Large intestine (tissue), 12 donors: ENCODE measurements at places on chromosomes 1 and 21.

- DNase-seq: peak; percentile 24
Measured at GRCh38 chr1:20248971-20249612, 41.6 kb upstream of the VWA5B1 start.

DNA sequence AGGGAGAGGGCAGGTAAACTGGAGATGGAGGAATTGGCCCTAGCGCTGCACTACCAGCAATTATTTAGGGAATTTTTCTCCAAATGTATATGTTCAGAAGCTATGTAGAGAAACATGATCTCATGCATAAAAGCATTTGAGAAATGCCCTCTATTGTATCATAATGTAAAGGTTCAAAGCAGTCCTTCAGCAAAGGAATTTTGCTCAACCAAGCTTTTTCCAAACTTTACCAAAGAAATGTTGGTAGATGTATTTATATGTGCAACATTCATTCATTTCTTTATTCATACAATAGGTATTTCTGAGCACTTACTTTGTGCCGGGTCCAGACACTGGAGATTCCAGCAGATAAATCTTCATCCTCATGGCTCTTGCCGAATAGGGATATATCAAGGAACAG lies 64.4 kb downstream of the XCL1 start:
- no peak for DNase-seq

DNA sequence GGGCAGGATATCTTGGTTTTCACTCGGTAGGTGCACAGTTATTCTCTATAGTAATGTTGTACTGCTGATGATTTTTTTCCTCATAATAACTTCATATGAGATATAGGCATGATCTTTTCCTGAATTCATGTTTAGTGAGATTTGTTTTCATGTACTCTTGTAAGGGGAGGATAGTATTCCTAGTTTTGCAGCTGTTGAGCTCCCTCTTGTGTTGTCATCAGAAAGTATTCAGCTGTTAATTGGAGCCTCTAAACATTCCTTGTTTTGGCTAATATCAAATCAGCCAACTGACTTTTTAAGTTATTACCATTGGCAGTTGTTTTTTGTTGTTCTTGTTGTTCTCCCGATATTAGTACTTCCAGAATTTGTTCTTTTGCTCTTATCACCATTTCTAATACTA lies 24.4 kb downstream of the OR10R2 start:
- no peak for DNase-seq

DNA sequence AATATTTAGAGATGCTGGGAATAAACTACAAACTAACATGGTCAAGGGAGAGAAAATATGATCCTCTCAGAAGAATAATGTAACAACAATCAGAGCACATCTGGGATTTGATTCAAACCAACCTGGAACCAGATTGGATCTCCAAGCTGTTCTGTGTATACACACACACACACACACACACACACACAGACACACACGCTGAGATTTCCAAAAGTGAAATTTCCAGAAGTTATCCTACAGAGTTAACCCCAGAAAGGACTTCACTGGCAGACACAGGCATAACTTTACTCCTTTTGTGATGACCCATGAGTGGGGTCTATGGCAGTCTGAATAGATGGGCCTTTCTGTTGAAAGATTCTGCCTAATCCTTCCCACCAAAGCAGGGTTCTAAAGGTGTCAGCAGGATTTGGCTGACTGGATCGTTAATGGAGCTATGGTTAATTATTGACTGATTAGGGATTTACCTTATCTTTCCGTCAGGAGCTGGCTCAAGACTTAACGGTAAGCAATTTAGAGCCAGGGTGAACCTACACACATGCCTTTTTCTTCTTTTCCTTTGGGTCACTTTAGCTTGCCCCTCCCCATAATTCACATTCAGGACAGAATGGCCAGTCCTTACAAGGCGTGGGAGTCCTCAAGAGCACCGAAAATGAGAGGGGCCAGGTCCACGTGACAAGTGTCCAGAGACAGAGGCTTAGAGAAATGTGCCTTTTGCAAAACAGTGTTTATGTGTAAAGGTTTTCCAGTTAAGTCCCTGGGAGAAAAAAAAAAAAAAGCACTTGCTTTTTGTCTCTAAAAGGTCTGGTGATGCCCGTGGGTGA lies 10.9 kb upstream of the PROX1 start:
- DNase-seq: no peak

GRCh38 chr21:38323721-38324531 lies 67.1 kb downstream of the KCNJ15 start:
- DNase-seq: no peak

- DNase-seq: peak; percentile 99
Measured at GRCh38 chr1:24119859-24120756, 8.2 kb upstream of the MYOM3 start.

DNA sequence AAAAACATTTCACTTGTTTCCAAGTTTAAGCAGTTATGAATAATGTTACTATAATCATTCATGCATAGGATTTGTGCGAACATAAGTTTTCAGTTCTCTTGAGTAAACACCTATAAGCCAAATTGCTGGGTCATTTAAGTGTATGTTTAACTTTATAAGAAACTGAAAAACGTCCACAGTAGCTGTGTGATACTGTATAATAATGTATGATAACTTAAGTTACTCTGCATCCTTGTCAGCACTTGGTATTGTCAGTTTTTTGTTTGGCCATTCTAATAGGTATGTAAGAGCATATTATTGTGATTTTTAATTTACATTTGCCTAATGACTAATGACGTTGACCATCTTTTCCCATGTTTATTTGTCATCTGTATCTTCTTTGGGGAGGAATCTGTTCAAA lies 14.4 kb upstream of the SLC35A3 start:
- DNase-seq: no peak

- DNase-seq: no peak
Measured at GRCh38 chr1:79193211-79194079, 186.9 kb upstream of the ADGRL4 start.

DNA sequence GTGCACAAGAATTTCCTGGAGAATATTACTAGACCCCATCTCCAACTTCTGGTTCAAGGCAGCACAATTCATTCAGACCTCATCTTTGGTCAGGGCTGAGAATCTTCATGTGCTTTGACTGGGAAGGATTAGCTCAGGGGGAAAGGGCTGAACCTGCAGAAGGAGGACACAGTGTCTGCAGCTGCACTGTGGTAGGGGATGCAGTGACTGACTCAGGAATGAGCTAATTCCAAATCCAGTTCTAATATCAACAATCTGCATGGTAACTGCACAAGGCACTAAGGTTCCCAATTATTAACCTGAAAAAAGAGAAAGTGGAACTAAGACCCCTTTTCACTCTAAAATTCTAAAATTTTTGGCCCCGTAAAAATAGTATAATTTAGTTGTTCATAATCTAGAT lies 31.6 kb downstream of the TTLL7 start:
- no peak for DNase-seq

DNA sequence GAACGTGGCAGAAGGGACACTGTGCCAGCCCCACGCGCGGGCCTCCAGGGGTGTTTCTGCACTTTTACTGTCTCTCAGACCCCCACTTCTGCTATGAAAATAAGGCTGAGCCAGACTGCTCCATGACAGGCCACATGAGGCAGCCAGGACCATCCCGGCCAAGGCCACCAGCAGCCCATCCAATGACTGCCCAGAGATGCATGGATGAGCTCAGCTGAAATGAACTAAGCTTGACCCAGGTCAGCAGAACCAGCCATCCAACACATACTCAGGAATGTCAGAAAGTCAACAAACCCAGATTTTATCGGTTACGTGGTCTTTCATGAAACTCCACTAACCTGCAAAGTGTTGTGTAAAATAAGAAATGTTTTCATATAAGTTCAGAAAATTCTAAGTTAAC lies 51.2 kb downstream of the CCDC185 start:
- no peak for DNase-seq

DNA sequence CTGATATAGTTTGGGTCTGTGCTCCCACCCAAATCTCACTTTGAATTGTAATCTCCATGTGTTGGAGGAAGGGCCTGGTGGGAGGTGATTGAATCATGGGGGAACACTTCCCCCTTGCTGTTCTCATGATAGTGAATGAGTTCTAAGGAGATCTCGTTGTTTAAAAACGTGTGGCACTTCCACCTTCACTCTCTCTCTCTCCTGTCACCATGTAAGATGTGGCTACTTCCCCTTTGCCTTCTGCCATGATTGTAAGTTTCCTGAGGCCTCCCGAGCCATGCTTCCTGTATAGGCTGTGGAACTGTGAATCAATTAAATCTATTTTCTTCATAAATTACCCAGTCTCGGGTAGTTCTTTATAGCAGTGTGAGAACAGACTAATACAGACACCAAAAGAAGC lies 40.4 kb downstream of the FRRS1 start:
- DNase-seq: no peak

DNA sequence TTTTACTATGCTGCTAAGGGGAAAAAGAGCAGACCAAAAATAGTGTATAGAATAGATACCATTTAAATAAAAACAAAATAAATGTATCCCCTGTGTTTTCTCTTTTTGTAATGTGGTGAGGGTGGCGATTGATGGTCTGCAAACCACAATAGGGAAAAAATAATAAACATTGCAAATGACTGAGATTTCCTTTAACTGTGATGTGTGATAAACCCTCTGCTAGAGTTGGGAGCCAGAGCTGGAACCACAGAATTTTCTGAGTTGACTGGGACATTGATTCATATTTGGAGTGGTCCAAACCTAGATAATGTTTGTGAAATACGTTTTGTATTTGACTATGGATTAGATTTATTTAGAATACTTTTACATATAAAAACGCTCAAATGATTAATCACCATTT lies 70.6 kb upstream of the PTGFR start:
- DNase-seq: no peak

DNA sequence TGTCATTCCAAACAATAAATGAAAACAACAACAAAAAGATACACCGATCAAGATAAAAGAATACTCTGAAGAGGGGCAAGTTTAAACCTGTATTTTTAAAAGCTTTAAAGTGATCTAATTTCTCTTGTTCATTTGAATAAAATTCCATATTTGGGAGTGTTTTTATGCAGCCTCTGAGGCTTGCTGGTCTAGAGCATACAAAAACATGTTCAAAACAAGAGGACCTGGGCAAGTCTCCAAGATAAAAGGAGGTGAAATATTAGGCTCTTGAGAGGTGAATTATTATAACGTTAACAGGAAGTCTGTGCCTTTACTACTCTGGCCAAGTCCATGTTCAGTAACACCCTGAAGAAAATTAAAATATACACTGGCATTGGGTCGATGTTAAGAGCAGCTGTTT lies 20.1 kb downstream of the URB1 start:
- no peak for DNase-seq

GRCh38 chr1:228205526-228206436 lies 2.1 kb upstream of the OBSCN start:
- DNase-seq: no peak

- DNase-seq: no peak
Measured at GRCh38 chr1:179826626-179827280, 50.9 kb downstream of the TOR1AIP2 start.

- no peak for DNase-seq
Measured at GRCh38 chr21:15932726-15933125, 202.9 kb downstream of the USP25 start.

GRCh38 chr1:34212673-34213072 lies 36.0 kb downstream of the C1orf94 start:
- no peak for DNase-seq

- no peak for DNase-seq
Measured at GRCh38 chr1:31931593-31932225, 6.5 kb downstream of the PTP4A2 start.

GRCh38 chr1:43238991-43239469 lies 30.8 kb upstream of the TMEM125 start:
- no peak for DNase-seq

DNA sequence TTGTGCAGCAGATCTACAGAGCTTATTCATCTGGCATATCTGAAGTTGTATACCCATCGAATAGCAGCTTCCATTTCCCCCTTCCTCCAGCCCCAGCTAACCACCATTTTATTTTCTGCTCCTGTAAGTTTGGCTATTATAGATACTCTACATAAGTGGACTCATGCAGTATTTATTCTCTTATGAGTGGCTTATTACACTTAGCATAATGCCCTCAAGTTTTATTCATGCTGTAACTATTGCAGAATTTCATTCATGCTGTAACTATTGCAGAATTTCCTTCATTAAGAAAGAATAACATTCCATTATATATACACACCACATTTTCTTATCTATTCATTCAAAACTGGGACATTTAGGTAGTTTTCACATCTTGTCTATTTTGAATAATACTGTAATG lies 30.5 kb upstream of the IFI16 start:
- no peak for DNase-seq

DNA sequence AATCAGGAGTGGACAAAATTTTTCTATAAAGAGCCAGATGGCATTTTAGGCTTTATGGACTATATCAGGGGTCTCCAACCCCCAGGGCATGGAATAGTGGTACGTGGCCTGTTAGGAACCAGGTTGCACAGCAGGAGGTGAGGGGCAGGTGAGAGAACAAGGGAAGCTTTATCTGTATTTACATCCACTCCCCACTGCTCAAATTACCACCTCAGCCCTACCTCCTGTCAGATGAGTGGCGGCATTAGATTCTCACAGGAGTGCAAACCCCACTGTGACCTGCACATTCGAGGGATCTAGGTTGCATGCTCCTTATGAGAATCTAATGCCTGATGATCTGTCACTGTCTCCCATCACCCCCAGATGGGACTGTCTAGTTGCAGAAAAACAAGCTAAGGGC lies 13.9 kb downstream of the PHTF1 start:
- DNase-seq: no peak

DNA sequence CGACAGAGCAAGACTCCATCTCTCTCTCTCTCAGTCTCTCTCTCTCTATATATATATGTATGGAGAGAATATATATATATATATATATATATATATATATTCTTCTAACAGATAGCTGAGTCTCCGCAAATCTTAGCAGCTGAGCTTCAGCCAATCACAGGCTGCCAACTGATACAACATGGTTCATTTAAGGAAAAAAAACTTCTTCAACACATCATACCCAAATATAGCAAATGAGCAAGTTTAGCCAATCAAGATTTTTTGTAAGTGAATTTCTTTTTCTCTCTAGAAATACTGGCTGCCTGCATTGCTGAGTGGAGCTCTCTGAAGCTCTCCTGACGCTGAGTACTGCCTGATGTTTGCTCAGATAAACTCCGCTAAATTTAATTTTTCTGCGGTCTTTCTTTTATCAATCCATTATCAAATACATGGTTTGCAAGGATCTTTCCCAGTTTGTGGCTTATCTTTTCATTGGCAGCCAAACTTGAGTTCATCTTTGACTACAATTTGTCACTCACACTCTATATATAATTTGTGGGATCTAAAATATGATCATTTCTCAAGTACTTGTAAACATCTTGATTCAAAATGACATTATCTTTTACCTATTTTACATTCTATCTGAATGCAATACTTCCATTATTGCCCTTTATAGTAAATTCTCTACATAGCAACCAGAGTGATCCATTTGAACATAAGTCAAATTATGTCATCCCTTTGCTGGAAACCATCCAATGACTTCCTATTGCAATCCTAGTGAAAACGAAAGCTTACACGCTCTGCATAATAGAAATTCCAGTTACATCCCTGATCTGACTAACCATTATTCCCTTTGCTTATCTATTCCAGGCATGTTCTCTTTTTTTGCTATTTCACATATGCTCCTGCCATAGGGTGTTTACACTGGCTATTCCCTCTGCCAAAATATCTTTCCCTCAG lies 2131.7 kb downstream of the MRPL39 start:
- no peak for DNase-seq

- DNase-seq: no peak
Measured at GRCh38 chr1:243316366-243316989, 60.6 kb downstream of the SDCCAG8 start.
